BJ (cell line): ENCODE measurements at places on chromosomes 3 and 15. TPM values are rescaled to one million over a fixed set of nuclear protein-coding genes. Genes with fewer than 3 reads are reported as not detected.

CCDC13 gene
- 0.16 and 0.18 TPM in 2 replicates for polyA plus RNA-seq

GRCh38 chr3:72976281-72976741 lies 20.3 kb upstream of the PPP4R2 start:
- DNase-seq = no peak

- no peak for DNase-seq
These were observed 18.4 kb upstream of the BUB1B start for GRCh38 chr15:40142428-40142827.

- DNase-seq = no peak
These were observed 41.9 kb downstream of the SMAD6 start for GRCh38 chr15:66743703-66744536.

- DNase-seq = no peak
These were observed 16.5 kb downstream of the SLC12A1 start for GRCh38 chr15:48222627-48223026.
